ENCODE measurements at places on chromosomes 5 and 9. TPM values are rescaled to one million over a fixed set of nuclear protein-coding genes. Genes with fewer than 3 reads are reported as not detected.

Gene PITX1
- 1.5 TPM for total RNA-seq

Gene RNF180
- total RNA-seq, result 3.4 TPM

Gene SLC25A2
- total RNA-seq, result 0.50 TPM

Gene ODF2
- total RNA-seq, result 36.2 TPM

Gene PIP5KL1
- 1.2 TPM for total RNA-seq

Gene LECT2
- total RNA-seq, result not detected

Gene GMCL2
- not detected for total RNA-seq

Gene CCL27
- not detected for total RNA-seq

Gene CATSPER3
- total RNA-seq, result 0.12 TPM

Gene JAKMIP2
- 10.8 TPM for total RNA-seq

Gene SLC45A2
- under 0.01 TPM for total RNA-seq

Gene LPAR1
- total RNA-seq, result 103 TPM

Gene PCDHA6
- 0.77 TPM for total RNA-seq

Gene RASEF
- total RNA-seq, result 5.6 TPM

Gene MEIKIN
- total RNA-seq, result not detected

Gene SPTLC1
- total RNA-seq, result 97.1 TPM

Gene GABRB2
- total RNA-seq, result under 0.01 TPM

Gene ST6GALNAC6
- total RNA-seq, result 29.6 TPM

Gene MEF2C
- total RNA-seq, result 10.9 TPM

Gene SLC22A4
- total RNA-seq, result 1.1 TPM

Gene NXNL2
- total RNA-seq, result 8.5 TPM

Gene TNC
- 364 TPM for total RNA-seq

Gene IFNB1
- not detected for total RNA-seq

Gene PPP1R26
- total RNA-seq, result 22.9 TPM

Gene ANKS6
- total RNA-seq, result 25.6 TPM

Gene MCC
- total RNA-seq, result 19.0 TPM

Gene ZNF483
- total RNA-seq, result 1.9 TPM

Gene SERINC5
- total RNA-seq, result 26.1 TPM

Gene PRLR
- total RNA-seq, result 1.2 TPM

Gene FAT2
- total RNA-seq, result under 0.01 TPM

Gene PRDM9
- total RNA-seq, result not detected

Gene MLANA
- total RNA-seq, result not detected

Gene ADAMTS2
- 31.4 TPM for total RNA-seq

Gene FOXI1
- total RNA-seq, result not detected
